ENCODE measurements at places on chromosomes 6 and 20. TPM values are rescaled to one million over a fixed set of nuclear protein-coding genes. Genes with fewer than 3 reads are reported as not detected.

Gene CDH22
- total RNA-seq, result not detected

GRCh38 chr6:90374201-90374600 is 77.6 kb upstream of the BACH2 start:
- no peak for DNase-seq

- DNase-seq, result no peak
Observed at GRCh38 chr6:34393191-34393965, 909 bp upstream of the NUDT3 start.

Gene HLA-DQB2
- not detected for total RNA-seq

Gene OR2B6
- total RNA-seq, result not detected

Gene CST1
- total RNA-seq, result not detected

- peak; percentile 70 for DNase-seq
Observed at GRCh38 chr20:46304361-46304760, 3.9 kb downstream of the CDH22 start.

DNA sequence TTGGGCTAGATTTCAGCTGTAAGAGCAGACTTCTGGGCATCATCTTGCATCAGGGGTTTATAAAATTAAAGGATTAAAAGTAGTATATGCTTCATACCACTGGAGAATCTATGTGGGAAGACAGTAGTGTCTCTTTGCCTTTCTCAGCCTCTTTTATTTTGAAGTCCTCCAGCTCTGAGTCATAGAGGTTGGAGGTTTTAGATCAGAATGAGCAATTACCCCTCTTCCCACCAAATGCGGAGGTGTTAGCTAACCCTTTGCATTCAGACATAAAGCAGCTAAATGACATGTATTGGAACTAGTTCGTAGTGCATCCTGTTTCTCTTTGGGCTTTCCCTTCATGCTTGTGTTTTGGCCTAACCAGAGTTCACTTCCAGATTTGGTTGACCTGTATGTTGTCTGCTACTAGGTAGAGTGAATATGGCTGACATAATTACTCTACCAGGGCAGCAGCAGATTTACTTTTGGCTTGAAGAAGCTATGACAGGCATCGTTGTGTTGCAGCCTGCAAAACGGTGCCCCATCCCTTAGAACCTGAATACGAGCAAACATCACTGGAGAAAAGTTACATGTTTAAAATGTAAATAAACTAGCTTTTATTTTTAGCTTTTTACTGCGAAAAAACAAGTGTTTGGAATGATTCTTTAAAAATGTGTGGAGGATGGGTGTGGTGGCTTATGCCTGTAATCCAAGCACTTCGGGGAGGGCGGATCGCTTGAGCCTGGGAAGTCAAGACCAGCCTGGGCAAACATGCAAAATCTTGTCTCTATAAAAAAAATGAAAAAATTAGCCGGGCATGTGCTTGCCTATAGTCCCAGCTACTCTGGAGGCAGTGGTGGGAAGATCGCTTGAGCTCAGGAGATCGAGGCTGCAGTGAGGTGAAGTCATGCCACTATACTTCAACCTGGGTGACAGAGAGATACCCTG is 82.2 kb downstream of the MYO6 start:
- peak; percentile 61 for DNase-seq

GRCh38 chr20:46749147-46749546 is 39.7 kb downstream of the SLC2A10 start:
- no peak for DNase-seq

Gene MAFB
- total RNA-seq, result 0.97 TPM

- DNase-seq, result peak; percentile 25
Observed at GRCh38 chr20:10314198-10314597, 95.6 kb downstream of the SNAP25 start.

DNA sequence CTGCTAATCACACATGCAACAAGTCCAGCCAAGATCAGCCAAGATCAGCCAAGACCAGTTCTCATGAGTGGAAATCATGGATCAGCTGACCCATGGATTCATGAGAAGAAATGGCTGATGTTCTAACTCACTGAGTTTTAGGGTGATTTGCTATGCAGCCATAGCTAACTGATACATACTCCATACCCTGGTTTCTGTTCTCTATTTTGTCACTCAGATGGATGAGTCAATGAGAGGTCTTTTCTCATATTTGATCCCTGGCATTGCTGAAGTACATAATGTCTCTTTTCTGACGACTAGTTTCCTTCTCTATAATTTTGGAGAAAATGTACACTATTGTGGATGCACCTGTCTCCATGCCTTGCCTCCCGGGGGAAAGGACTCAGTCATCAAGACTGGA is 118.4 kb upstream of the LY86 start:
- DNase-seq, result no peak

GRCh38 chr6:89244241-89244985 is 27.3 kb upstream of the GABRR1 start:
- no peak for DNase-seq

GRCh38 chr6:166633732-166634535 is 6.9 kb upstream of the RPS6KA2 start:
- no peak for DNase-seq

DNA sequence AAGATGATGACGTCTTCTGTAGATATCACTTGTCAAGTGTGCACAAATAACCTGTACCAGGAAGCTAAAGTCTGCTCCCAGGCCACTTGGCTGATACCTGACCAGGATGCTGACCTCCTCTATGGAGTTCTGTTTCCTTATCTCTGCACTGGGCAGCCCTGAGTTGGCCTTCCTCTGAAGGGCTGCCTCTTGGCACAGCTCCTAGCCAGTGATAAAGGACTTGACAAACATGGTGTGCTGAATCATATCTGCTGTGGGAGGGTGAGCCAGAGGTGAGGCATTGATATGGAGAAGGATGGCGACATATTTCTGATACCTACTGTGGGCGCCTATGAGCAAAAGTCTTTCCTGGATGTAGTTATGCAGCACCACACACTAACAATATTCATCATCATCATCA is 32.8 kb upstream of the FOXA2 start:
- peak; percentile 73 for DNase-seq

DNA sequence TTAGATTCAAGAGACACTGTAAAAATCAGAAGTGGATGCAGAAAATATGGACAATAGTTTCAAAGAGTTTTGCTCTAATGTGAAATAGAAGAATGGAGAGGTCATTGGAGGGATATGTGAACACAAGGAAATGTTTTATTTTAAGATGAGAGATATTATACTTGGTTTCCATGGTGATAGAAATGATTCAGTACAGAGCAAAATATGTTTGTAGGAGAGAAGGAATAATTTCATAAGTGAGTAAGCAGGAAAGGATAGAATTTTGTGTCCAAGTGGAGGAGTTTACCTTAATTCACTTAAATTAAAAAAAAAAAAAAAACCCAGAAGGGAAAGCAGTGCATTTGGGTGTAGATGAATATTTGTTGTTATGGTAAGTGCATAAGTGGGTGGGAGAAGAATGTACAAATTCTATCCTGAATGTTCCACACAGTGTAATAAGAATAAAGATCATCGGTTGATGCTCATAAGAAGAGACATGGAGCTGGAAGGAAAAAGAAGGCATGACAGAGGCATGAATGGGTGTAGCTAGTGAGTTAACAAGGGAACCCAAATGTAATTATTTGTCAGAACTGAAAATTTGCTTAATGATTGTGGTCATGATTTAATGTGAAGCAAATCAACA is 688.9 kb upstream of the GJE1 start:
- DNase-seq, result no peak

Gene ETV7
- 0.69 TPM for total RNA-seq

- peak; percentile 76 for DNase-seq
Observed at GRCh38 chr6:163529605-163530004, 115.1 kb downstream of the QKI start.

Gene BCAS4
- 10.9 TPM for total RNA-seq

DNA sequence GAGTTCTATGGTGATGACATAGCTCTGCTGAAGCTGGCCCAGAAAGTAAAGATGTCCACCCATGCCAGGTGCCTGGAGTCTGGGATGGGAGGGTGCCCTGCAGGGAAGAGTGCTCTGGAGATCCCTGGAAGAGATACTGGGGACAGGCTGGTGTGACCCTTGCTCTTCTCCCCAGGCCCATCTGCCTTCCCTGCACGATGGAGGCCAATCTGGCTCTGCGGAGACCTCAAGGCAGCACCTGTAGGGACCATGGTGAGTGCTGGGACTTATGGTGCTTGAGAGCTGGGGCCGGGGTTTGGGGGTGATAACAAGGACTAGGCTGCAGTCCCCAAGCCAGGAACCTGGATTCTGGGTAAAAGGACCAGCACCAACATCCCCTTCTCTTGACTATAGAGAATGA is 2.2 kb upstream of the CFB start:
- no peak for DNase-seq

GRCh38 chr6:31966997-31967925 is 4.7 kb downstream of the DXO start:
- no peak for DNase-seq

Gene SF3B5
- total RNA-seq, result 200 TPM

- DNase-seq, result peak; percentile 71
Observed at GRCh38 chr6:133548423-133549159, 307.4 kb downstream of the EYA4 start.

DNA sequence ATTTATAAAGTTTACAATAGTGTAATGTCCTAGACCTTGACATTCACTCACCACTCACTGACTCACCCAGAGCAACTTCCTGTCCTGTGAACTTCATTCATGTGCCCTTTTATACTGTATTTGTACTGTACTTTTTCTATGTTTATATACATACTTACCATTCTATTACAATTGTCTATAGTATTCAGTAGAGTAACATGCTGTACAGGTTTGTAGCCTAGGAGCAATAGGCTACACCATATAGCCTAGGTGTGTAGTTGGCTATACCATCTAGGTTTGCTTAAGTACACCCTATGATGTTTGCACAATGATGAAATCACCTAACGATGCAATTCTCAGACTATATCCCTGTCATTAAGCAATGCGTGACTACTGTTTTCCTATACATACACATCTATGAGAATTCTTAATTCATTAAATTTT is 17.5 kb downstream of the EDEM2 start:
- peak; percentile 23 for DNase-seq

DNA sequence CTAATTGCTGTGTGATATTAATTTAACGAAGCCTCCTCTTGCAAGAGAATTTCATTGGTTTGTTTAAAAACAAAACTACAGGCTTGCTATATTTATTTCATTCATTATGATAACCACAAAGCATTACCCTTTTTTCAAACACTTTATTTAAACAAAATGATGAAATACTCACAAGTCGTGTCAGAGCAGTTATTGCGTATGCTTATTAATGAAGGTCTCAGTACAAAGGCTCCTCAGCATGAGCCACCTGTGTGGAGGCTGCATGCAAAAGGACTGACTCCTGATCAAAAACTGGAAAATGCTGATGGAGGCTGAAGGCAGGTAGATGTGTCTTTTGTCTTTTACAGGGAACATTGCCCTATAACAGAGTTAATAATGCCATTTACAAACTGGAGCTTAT is 130.5 kb downstream of the CRYBG1 start:
- DNase-seq, result no peak

Gene RNF217
- total RNA-seq, result 13.6 TPM

- peak; percentile 19 for DNase-seq
Observed at GRCh38 chr6:144343701-144344428, 58.7 kb downstream of the UTRN start.

- no peak for DNase-seq
Observed at GRCh38 chr6:166438211-166438861, 55.6 kb upstream of the MPC1 start.

Gene C20orf202
- not detected for total RNA-seq

DNA sequence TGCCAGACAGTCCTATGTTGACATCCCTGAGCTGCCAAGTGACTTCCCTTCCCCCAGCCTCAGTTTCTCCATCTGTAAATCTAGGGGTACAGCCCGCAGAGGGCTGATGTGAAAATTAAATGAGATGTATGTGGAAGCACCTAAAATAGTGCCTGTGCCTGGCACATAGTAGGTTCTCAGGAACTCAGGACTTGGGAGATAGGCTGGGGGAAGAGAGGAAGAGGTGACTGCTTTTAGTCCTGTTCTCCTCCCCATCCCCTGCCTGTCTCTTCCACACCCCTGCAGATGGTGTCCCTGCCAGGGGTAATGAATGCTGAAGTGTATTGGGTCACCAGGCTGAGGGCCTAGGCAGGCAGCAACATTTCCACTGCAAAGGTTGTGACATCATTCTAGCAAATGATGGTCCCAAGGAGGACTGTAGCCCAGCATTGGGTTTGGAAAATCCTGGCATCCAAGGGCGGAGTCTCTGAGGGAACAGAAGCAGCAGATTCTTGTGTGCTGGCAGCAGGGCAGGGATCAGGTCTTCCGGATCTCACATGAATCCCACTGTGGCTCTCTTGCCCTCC is 1.8 kb downstream of the SNPH start:
- no peak for DNase-seq

DNA sequence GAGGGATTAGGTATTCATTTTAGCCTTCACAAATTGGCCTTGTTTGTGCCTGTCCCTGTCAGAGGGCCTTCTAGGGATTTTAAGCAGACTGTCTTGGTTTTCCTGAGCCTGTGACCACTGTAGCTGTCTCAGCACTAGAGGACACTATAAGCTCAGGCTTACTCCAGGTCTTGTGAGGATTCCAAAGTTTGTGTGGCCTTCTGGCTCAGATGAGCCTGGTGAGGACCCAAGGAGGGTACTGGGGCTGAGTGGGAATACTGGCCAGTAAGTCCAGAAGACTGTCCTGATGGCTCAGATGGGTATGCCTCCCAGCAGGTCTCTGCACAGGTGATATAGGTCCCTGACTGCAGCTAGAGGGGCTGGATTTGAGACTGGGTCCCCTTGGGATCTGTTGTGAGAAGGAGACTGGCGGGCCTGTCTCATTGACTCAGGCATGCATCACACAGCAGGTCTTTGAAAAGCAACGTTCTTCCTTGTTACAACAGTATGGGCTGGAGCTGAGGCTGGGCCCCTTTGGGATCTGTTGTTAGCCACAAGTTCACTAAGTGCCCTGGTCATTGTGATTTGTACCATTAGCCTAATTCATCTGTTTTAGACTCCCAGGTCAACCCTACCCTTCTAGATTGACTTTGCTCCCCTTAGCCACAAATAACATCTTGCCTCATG is 26.3 kb upstream of the TFB1M start:
- peak; percentile 53 for DNase-seq

DNA sequence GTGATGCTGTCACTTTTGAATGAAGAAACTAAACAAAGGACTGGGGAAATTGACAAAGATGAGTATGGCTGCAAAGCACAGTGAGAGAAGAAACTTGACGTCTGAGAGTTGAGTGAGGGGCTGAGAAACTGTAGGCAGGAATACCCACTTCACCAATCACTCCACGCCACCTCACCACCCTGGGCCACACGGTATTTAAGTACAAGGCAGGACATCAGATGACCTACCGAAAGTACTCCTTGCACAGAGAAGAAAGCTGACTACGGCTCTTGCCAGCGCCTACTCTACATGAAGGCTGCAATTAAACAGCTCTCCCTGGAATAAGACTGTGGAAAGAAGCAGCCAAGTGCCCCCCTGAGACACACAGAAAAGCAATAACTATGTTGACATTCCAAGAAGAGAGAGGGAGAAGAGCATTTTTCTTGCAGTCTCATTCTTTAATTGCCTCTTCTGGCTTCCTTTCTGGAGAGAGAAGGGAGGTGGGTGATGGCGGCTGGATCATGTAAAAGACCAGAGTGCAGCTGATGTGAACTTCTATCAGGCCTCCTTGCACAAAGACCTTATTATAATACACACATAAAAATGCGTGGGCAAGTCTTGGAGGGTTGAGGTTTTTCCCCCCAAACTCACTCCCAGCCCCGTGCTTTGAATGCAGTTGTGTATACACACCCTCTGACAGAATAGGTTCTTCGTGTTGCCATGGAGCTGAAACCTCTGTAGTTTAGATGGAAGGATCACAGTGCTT is 44.6 kb downstream of the HIVEP2 start:
- DNase-seq, result no peak

Gene TBXT
- total RNA-seq, result not detected

Gene C20orf141
- total RNA-seq, result not detected
